Activated CD8-positive, alpha-beta memory T cell treated with anti-CD3 and anti-CD28 coated beads for 48 hours (primary cell): ENCODE measurements at places on chromosomes 12 and 14.

- no peak for DNase-seq
Observed at GRCh38 chr12:42686514-42687172, 97.1 kb upstream of the PRICKLE1 start.

DNA sequence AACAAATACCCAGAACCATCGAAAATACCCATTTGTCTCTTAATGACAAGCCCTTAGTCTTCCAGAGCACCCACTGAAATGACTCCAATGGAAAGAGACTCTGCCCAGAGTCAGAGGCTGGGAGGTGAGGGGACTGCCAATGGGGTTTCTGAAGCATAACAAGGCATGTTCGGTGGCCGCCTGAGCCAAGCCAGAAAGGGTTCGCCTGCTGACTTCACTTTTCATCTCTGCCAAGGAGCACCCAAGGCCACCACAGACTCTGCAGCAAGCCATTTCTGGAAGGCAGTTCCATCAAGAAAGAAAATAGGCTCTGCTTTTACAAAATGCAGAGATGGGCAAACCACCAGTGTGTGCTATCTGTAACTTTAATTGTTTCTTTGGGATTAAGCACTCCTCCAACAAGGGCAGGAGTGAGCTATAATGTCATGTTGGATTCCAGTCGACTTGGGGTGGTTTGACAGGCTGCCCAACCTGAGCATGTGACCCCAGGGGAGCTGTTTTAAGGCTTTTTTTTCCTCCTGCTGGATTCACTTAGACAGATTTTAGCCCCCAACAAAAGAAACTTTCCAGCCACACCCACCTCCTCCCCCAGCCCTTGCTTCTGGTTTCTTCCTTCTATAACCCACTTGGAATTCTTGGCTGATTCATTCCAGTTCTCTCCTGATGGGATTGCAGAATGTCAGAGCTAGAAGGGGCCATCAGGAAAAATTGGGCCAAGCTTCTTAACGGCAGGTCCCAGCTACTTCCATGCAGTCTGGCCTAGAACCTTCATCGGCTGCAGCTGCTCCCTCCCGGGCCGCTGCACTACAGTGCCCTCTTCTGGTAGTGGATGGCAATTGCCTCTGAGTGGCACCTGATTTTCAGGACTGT is 24.1 kb downstream of the CKAP4 start:
- DNase-seq = peak; percentile 40

- DNase-seq = no peak
Observed at GRCh38 chr12:30613119-30613830, 82.4 kb downstream of the IPO8 start.

DNA sequence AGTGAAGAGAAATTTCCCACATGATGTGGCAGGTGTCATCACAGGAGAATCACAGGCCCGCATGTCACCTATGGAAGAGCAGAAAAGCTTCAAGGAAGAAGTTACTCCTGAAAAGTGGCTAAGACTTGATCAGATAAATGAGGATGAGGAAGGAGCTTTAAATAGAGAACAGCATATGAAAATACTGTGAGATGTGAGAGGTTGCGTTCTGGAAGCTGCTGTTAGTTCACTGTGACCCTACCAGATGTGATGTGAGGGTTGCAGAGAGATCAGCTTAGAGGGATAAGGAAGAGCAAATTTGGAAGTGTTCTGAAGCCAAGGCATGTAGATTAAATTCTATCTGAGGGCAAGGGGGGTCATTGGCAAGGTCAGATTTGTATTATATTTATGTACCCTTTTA is 17.1 kb downstream of the ERP27 start:
- no peak for DNase-seq

- DNase-seq = no peak
Observed at GRCh38 chr12:67772267-67773169, 124.0 kb downstream of the DYRK2 start.

GRCh38 chr14:91163316-91163715 is 49.4 kb downstream of the DGLUCY start:
- no peak for DNase-seq

GRCh38 chr12:70849265-70849960 is 71.1 kb downstream of the PTPRR start:
- no peak for DNase-seq

GRCh38 chr12:116609319-116610114 is 50.3 kb downstream of the MAP1LC3B2 start:
- no peak for DNase-seq

- no peak for DNase-seq
Observed at GRCh38 chr12:100643246-100643645, 69.8 kb downstream of the GAS2L3 start.

- DNase-seq = no peak
Observed at GRCh38 chr14:101361044-101361443, 200.3 kb upstream of the DIO3 start.

DNA sequence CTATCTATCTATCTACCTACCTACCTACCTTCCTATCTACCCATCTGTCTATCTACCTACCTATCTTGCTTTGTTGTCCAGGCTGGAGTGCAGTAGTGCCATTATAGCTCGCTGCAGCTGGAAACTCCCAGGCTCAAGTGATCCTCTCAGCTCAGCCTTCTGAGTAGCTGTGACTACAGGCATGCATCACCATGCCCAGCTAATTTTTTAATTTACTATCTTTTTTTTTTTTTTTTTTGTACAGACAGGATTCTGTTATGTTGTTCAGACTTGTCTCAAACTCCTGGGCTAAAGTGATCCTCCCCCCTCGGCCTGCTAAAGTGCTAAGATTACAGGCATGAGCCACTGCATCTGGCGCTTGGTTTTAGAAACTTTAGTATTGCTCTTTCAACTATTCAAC is 762.4 kb downstream of the SLC6A15 start:
- no peak for DNase-seq

DNA sequence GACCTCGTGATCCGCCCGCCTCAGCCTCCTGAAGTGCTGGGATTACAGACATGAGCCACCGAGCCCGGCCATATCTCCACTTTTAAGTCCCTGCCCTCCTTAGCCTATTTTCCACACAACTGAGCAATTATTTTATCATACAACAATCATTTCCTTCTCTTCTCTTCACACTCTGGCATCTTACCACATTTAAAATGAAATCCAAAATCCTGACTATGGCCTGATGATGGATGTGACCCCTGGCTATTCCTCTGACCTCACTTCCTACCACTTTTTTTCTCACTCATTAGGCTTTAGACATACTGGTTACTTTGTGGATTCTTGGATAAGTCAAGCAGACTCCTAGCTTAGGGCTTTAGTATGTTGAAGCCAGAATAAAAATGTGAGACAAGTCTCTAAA is 21.9 kb upstream of the EID3 start:
- no peak for DNase-seq

- DNase-seq = no peak
Observed at GRCh38 chr12:105769486-105769885, 369.3 kb downstream of the NUAK1 start.

GRCh38 chr12:47864646-47865235 is 40.1 kb downstream of the VDR start:
- no peak for DNase-seq

DNA sequence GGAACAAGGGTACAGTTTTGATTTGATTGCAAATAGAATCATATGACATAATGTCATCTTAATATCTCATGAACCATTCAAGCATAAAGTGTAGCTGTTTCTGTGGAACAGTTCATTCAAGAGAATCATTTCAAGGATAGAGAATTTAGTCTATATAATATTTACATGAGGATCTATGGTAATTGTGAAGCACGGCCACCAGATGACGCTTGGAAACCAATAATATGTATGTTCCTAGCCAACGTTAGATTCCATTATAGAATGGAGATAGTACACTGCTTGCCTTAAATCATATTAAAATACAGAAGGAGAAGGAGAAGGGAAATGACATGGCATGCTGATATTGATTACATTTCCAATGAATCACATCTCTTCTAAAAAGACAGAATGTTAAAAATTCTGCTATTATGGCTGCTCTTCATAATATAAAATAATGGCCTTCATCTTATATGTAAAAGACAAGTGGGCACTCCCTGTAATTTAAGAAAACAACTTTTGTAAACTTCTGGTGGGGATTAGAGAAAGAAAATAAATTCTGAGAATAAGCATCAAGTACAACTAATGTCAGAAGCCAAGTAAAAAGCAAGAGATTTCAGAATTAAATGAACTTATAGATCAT is 351.0 kb downstream of the NAV3 start:
- DNase-seq = no peak

DNA sequence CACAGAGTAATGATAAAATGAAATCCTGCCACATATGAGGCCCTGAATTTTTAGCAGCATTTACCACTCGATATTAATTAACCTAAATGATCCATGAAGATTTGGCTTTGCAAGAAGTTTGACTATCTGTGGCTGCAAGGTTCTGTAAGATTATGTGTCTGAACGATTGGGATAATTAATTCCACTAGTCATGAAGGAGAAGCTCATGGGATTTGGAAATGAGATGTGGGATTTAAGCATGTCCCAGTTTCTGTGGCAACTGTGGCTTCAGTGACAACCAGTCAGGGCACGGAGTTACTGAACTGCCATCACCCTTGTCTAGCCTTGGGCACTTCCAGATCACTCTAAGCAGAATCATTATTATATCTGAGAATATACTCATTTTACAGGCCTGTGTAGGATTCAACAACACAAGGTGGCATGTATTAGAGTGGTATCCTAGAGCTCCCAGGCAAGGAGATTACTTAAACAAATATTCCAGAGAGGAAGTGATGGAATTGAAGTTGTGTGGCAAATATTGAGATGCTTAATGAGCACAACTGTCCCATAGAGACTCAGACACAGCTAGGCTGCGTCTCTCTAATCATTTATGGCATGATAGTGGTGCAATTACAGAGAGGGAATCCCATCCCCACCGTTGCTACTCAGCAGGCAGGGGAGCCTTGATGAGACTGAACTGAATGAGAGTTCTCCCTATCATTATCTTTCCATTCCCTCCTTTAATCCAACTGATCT is 205.0 kb upstream of the KRR1 start:
- no peak for DNase-seq

DNA sequence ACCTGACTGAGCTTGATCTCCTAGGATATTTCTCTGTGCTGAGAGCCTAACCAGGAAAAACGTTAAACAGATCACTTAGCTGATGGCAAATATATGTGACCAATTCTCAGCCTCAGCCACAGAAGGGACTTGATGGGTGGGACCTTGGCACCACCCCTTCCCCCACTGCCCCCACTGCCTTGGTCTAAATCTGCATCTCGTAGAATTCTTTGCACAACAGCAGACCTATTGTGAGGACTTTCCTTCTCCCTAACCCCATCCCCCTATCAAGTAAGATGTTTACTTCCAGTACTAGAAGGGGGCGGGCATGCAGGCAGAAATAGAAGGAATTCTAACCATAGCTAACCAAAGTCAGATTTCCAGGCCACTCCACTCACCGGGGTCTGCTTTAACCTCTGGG is 313.2 kb downstream of the PCNX1 start:
- DNase-seq = no peak

DNA sequence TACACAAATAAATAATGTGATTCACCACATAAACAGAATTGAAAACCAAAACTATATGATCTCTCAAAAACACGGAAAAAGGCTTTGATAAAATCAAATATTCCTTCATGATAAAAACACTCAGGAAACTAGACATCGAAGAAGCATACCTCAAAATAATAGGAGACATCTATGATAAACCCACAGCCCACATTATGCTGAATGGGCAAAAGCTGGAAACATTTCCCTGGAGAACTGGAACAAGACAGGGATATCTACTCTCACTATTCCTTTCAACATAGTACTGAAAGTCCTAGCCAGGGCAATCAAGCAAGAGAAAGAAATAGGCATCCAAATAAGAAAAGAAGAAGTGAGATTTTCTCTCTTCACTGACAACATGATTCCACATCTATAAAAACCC is 371.5 kb upstream of the ATXN7L3B start:
- DNase-seq = no peak

DNA sequence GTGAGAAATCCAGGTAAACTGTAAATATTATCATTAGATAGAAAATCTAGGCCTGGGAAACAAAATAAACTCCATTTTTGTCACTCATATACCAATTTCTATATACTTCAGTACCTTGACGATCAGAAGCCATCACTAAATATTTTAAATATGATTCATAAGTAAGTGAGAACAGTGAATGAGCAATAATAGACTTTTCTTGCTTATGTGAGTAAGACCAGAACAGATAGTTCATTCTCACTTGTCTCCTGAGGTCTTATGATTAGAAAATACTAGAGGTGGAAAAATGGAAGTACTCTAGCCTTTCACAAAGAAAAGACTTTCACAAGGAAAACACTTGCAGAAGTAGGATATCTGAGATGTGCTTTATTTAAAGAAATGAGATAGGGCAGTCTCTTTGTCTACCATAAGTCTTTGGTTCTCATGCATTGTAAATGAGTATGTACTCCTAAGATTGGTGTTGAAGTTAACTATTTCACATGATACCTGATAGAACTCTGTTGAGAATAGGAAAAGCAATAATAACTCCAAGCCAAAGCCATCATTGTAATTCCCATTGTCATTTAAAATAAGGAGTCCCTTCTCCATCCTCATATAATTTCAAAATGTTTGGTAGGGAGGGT is 10.1 kb upstream of the SMCO3 start:
- DNase-seq = no peak

GRCh38 chr12:51921017-51921725 is 13.9 kb downstream of the ACVRL1 start:
- DNase-seq = no peak

DNA sequence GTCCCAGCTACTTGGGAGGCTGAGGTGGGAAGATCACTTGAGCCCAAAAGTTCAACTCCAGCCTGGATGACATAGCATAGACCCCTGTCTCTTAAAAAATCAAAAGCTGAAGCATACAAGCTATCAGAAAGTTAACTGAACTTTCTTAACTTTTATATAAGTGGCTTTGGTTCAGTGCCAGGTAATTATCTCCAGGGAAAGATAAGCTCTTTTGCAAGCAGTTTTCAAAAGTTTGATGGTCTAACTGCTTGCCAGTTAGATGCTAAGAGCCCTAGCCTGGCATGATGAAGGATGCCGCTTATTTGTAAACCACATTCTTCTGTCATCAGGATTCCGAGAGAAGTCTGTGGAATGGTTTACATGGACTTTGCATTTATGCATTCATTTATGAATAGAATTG is 409.1 kb downstream of the AEBP2 start:
- DNase-seq = no peak

DNA sequence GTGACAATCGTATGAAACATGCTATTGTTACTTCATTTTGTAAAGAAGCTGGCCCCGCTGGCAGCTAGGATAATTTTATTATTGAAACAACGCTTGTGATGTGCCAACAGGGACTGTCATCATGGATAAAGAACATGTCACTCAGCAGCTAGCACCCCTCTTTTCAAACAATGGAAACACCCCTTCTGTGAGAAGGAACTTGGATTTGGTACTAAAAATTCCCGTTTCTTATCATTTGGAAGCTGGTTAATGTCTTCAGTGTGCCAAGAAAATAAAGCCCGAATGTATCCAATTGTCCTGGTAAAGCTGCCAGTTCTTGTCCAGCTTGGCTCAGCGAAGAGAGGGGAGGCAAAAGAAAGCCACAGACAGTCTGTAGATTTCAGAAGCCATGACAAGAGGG is 186.6 kb downstream of the PHLDA1 start:
- DNase-seq = no peak
